Panc1 (cell line): ENCODE measurements at places on chromosomes 6 and 20.

DNA sequence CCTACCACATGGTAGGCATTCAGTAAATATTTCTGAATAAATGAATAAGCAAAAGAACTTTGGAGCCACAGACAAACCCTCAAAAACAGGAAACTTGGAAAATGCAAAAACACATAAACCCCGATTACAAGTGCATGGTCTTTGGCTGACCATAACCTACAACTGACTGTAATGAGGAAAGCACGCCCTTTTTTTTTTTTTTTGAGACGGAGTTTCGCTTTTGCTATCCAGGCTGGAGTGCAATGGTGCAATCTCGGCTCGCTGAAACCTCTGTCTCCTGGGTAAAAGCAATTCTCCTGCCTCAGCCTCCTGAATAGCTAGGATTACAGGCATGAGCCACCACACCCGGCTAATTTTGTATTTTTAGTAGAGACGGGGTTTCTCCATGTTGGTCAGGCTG lies 11.9 kb upstream of the LATS1 start:
- H3K4me1 ChIP-seq = no peaks in the 10 kb centered on the region
- H3K27me3 ChIP-seq = no peaks in the 10 kb centered on the region
- H3K36me3 ChIP-seq = peaks cover 9% of the 10 kb centered on the region
- no peak overlapping the region for H3K27ac ChIP-seq
- H3K4me3 ChIP-seq = no peak overlapping the region
- DNase-seq = no peak

DNA sequence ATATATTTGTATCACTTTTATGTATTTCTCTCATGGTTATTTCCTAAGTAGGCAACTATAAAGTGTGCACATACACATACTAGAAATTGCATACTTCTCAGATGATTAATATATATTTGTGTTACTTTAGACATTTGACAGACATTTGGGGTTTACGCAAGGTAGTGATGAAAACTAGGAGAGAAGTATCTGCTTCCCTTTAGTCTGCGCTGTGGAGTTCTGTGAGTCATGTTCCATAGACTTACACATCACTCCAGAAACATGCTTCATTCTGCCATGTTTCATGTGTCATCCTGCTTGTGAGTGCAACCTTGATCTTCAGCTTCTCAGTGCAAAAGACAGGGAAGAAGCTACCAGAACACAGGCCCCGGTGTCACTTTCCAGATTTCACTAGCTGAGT lies 200.7 kb upstream of the BMP2 start:
- no peak for DNase-seq
- no peaks in the 10 kb centered on the region for H3K36me3 ChIP-seq
- H3K4me3 ChIP-seq = no peak overlapping the region
- no peak overlapping the region for H3K27ac ChIP-seq
- no peaks in the 10 kb centered on the region for H3K4me1 ChIP-seq

DNA sequence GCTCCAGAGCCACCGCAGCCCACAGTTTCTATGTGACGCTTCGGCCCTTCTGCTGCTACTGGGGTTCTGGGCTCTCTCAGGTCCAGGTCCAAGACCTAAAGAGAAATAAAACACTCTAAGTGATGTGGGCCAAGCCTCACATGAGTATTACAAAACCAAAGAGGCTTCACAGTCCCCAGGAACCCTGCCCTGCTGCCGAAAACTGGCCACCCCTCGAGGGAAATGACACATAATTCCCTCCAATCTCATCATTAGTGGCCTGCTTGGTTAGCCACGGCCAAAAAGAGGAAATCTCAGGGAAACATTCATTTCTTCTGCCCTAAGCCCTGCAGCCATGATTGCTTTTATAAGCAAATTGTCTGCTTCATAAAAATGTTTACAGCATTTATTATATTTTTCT lies 32.5 kb downstream of the DLL1 start:
- H3K4me1 ChIP-seq = no peaks in the 10 kb centered on the region
- DNase-seq = no peak
- peaks cover 4% of the 10 kb centered on the region for H3K27me3 ChIP-seq
- no peaks in the 10 kb centered on the region for H3K36me3 ChIP-seq
- H3K4me3 ChIP-seq = no peak overlapping the region

GRCh38 chr6:138593124-138593877 lies 94.0 kb upstream of the NHSL1 start:
- no peaks in the 10 kb centered on the region for H3K36me3 ChIP-seq
- peak overlapping the region; percentile 84 for H3K27ac ChIP-seq
- DNase-seq = peak; percentile 82
- H3K4me1 ChIP-seq = peaks cover 25% of the 10 kb centered on the region
- H3K4me3 ChIP-seq = peak overlapping the region; percentile 53

- H3K4me1 ChIP-seq = no peaks in the 10 kb centered on the region
- H3K4me3 ChIP-seq = no peak overlapping the region
- no peak overlapping the region for H3K27ac ChIP-seq
- DNase-seq = no peak
- 0 out of 2 replicates have a peak, but pooled peaks cover 2% of the 10 kb centered on the region for H3K27me3 ChIP-seq
Observed at GRCh38 chr6:143006787-143007186, 53.9 kb upstream of the AIG1 start.

- H3K27ac ChIP-seq = no peak overlapping the region
- H3K27me3 ChIP-seq = 0 out of 2 replicates have a peak, but pooled peaks cover 3% of the 10 kb centered on the region
- H3K4me1 ChIP-seq = no peaks in the 10 kb centered on the region
- DNase-seq = no peak
- H3K36me3 ChIP-seq = no peaks in the 10 kb centered on the region
Observed at GRCh38 chr6:39240155-39240757, 11.0 kb upstream of the KCNK5 start.

DNA sequence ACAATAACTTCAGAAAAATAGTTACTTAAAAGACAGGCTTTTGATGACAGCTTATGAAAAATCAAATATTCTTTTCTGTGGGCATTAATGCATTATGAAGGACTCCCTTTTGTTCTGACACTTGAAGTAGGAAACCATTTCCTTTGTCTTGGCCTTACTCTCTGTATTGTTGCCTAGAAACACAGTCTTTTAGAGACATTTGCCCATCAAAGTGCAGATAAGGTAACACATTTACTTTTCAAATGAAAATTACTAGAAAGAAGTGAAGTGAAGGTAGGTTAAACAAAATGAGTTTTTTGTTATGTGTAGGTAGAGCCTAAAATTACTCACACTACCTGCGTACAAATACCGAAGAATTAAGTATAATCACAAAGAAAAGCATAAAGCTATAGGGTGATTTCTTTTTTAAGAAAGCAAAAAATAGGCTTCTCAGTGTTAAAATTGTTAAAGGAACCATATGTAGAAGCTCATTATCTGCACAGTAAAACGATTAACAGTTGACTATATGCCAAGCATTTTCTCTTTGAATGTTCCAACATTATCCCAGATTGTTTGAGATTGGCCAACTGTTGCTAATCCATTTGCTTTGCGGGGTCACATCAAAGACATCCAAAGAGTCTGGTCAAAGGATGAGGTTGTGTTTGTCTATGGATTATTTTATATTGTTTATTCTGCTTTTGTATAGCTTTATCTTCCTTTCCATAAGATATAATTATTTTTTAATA lies 542.0 kb upstream of the RNF217 start:
- no peaks in the 10 kb centered on the region for H3K4me1 ChIP-seq
- no peak overlapping the region for H3K4me3 ChIP-seq
- no peak for DNase-seq
- no peaks in the 10 kb centered on the region for H3K36me3 ChIP-seq
- peak overlapping the region; percentile 10; the same call in 1 of the 2 replicates for H3K27ac ChIP-seq

DNA sequence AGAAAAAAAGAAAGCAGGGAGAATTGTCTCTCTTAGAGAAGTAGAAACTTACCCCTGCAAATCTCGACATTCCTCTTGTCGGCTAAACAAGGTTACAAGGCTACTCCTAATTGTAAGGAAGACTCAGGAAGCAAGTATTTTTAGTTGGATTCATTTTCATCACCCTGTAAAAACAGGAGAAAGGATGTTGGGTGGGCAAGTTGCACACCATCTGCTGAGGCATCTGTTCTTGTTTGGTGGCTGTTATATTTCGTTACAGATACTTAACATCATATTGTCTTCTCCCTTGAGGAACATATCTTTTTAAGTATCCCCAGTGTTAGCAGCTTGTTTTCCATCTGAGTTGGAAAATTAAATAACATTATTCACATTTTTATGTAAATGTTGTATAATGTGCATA lies 187.5 kb downstream of the PLCB4 start:
- no peaks in the 10 kb centered on the region for H3K36me3 ChIP-seq
- H3K27me3 ChIP-seq = no peaks in the 10 kb centered on the region
- DNase-seq = no peak
- H3K27ac ChIP-seq = no peak overlapping the region

DNA sequence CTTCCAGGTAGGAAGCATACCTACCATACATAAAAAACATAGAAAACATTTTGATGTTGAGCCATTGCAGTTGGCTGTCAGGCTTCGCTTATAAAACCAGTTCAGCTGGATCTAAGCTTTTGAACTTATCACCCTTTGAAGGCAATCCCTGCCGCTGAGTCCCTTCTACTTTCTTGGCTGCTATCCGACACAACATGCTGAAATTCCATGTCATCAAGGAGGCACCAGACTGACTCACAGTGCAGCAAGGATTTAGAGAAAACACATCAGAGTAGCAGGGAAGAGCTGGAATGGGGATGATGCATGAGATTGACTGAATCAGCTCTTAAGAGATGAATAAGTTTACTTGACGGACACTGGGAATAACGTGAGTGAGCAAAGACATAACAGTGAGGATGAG lies 135.0 kb upstream of the MAN1A1 start:
- no peaks in the 10 kb centered on the region for H3K36me3 ChIP-seq
- H3K4me3 ChIP-seq = no peak overlapping the region
- H3K4me1 ChIP-seq = no peaks in the 10 kb centered on the region
- H3K27me3 ChIP-seq = no peaks in the 10 kb centered on the region
